ENCODE measurements at places on chromosomes 7 and 10.

DNA sequence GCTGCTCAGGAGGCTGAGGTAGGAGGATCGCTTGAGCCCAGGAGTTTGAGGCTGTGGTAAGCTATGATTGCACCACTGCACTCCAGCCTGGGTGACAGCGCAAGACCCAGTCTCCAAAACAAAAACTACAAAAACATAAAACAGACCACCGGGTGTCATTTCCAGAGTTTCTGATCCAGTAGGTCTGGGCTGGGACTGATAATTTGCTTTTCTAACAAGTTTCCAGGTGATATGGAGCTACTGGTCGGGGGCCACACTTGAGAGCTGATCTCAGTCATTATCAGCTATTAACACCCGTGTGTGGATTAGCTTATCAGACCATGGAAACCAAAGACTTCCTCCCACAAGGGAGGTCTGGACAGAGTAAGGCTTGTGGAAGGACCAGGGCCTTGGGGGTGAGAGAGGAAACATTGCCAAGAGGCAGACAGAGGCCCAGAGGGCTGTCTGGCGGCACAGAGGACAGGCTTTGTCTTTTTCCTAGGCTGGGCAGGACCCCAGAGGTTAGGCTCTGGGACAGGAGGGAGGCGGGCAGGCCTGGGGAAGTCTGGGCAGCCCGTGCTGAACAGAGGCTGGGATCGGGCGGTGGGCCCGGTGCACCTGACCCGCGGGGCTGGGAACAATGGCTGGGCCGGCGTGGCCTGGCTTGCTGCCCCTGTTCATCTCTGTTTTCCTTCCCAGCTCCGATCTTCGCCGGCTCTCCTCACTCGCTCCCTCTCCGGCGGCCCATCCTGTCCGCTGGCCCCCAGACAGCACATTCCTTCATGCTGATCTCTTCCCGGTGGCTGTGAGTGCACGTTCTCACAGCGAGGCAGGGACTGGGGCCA is 25.2 kb downstream of the TMEM270 start:
- DNase-seq: no peak

DNA sequence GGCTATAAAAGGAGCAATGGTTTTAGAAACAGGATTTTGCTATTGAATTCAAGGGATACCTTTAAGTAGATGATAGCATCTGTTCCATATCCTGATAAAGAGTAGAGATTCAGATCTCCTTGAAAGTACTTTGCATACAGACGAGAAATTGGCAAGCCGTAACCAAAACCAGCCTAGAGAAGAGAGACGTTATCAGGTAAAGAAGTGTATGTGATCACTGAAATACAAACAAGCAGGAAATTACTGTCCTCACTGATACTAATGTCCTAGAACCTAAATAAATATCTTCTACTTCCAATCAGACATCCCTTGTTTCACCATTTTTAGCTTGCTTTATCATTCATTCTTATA is 9.4 kb downstream of the PDK4 start:
- no peak for DNase-seq

DNA sequence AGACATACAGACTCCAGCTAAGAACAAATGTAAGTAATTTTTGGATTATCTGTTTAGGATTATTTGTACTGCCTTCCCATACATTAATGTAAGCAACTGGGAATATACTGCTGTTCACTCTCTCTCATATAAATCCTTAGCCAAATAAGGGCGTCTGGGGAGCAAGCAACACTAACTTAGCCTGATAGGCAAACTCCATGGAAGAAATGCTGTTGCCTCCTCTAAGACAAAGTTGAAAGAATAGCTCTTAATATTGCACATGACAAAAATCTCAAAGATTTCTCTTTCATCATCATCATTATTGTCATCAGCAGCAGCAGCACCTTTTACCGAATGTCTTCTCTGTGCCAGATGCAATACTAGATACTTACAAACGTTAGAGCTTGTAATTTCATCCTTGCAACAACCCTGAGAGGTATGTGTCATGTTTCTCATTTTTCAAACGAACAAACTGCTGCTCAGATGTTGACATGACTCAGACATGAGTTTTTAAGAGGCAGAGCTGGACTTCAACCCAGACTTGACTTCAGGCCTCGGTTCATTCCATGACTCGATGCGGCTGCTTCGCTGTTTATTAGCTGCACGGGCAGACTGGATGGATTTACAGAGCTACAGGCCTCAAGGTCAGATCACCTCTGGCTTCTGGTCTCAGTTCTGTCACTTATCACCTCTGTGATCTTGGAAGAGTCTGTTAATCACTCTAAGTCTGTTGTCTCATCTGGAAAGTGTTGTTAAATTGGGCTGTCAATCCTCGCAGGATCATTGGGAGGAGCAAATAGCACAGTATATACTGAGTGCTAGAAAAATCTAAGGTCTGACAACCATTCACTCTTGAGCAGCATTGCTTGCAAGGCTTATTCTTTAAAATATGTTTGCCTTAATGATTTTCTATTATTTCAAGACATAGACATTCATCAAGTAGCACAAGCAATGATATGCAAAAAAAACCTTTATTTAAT is 126.3 kb upstream of the CELF2 start:
- DNase-seq: no peak

DNA sequence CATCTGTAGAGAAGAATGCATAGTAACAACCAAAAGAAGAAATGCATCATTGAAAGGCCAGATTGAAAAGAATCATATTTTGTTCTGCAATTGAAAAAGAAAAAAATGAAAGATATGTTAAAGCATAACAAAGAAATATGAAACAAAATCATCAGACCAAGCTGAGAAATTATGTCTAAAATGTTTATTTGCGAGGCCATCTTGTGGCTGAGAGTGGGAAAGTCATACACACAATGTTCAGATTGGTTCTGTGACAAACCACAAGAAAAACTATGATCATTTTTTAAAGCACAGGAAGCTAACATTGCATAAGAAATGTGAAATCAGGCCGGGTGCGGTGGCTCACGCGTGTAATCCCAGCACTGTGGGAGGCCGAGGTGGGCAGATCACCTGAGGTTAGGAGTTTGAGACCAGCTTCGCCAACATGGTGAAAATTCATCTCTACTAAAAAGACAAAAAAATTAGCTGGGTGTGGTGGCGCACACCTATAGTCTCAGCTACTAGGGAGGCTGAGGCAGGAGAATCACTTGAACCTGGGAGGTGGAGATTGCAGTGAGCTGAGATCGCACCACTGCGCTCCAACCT is 36.6 kb downstream of the ABCB5 start:
- no peak for DNase-seq

DNA sequence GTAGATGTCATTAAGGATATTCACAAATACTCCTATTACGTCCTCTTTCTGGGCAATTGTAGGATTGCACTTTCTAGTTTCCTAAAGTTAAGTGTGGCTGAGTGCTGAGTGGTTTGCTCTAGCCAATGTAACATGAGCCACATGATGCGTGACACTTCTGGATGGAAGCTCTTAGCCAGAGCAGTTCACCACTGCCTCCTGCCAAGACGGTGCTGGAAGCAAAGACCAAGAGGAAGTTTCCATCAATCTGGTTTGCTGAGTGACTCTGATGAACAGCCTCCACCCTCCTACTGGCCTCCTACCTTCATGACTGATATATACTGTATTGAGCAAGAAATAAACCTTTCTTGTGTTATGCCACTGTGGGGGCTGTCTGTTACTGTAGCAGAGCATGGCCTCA is 318.1 kb downstream of the KCNMA1 start:
- DNase-seq: no peak

- DNase-seq: no peak
Observed at GRCh38 chr10:69757553-69758309, 44.0 kb upstream of the COL13A1 start.

- no peak for DNase-seq
Observed at GRCh38 chr10:43861966-43862751, 213.5 kb upstream of the ZNF32 start.

GRCh38 chr7:95631527-95631926 is 35.2 kb upstream of the PDK4 start:
- DNase-seq: no peak

- DNase-seq: no peak
Observed at GRCh38 chr10:51706225-51706624, 6.8 kb upstream of the CSTF2T start.

DNA sequence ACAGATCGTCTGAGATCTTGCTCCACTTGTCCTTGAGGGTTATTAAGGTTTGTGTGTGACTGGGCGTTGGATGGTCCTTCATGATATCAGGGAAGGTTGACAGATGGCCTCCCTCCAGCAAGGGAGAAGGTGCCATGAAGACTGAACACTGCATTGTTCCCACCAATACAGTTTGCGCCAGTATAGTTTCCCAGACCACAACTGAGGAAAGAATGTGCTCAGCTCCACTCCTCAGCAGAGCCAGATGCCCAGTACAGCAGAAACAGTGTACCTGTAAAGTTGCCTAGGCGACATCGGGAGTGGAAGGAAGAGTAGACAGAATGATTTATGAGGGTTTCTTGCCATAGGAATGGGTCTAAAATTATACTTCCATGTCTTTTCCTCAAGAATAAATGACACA is 137.5 kb downstream of the ST7 start:
- DNase-seq: no peak

DNA sequence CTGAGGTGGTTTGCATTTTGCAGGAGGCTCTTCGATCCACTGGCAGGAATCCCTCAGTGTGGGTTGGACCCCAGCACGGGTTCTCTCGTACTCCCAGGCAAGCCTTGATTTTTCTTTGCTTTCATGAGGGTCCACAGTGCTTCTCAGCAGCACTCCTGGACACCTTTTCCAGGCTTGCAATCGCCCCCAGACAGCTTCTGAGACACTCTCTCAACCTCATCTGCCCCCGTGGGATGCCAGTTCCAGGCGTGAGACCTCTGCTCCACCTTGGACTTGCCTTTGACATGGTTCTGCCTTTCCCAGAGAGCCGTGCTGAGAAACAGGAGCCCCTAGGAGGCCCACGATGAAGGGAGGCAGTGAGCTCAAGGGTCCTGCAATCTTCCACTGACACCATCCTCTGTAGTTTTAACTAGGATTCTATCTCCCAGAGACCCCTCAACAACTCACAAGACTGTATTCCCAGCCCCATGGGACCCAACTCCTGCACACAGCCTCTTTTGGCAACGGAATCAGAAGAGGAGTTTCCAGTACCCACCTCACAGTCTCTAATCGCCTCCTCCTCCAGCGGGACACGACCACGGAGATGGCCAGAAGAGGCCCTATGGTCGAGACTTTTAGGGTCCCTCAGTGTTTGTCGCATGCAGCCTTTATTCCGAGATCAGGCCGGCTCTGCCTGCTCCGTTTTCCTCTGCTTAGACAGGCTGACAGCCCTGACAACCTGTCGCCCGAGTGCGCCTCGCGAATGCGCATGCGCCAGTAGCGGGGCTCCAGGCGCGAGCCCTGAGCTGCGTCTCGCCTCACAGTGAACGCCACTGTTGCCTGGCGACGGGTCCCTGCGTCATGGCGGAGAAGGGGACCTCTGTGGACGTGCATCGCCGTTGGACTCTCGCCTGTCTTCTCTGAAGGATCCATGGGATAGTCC is 26.0 kb upstream of the ZNF273 start:
- DNase-seq: no peak

DNA sequence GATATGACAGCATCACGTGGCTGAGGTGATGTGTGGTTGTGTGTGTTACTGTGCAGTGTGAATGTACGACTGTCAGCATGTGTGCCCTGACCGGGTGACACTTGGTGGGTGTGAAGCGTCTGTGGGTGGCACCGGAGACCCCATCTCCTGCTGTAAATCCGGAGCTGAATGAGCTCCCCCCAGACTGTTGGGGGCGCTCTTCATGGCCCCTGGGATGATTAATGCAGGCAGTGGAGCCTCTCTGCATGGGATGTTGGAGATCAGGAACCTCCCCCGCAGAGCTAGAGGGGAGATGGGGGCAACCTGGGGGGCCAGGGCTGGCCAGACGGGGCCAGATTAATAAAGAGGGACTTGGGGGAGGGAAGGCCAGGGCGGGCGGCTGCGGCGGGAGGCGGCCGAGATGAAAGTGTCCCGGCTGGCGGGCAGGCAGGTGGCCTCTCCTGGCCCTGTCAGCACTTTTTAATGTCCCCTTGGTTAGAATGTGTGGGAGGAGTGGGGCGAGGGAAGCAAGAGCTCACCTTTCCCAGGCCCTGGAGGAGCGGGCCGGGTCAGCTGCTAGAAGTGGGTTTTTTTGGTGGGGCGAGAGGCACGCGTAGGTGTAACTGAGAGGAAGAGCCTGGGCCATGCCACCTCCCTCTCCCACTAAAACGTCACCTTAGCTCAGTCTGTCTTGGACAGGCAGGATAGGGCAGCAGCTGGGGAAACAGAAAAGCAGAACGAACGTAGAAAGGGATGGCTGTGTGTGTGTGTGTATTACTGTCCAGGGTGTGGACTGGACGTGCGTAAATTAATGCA is 34.1 kb downstream of the HIF1AN start:
- no peak for DNase-seq

GRCh38 chr7:83799333-83799732 is 150.4 kb upstream of the SEMA3E start:
- DNase-seq: no peak

GRCh38 chr7:139753693-139754111 is 24.1 kb downstream of the HIPK2 start:
- no peak for DNase-seq

DNA sequence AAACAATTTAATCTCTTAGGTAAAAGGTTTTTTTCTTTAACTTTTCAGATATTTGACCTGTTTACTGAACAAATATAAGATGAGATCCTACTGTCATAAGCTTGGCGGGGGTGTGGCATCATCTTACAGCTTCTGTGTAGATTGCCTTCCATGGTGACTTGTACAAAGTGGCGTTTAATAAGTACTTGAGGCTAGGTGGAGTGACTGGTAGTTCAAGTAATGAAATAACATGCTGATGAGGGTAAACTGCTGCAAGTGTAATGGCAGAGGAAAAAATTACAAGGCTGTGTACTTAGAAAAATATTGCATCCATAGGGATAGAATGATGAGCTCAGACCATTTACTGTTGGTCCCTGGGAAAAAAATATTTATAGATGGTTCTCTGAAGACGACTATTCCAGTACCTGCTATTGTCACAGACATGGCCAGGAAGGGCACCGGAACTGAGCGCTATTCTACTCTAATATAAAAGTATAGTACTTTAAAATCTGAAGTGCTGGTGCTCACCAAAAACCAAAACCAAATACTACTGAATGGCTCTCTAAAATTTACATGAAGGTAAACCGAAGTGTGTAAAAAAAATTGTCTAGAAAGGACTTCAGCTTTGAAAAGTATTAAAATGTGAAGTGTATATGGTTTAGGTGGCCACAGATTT is 42.4 kb downstream of the DNAH11 start:
- no peak for DNase-seq

- DNase-seq: no peak
Observed at GRCh38 chr7:44217852-44218402, 17.1 kb downstream of the YKT6 start.

- DNase-seq: no peak
Observed at GRCh38 chr7:166338-167060, 25.9 kb upstream of the FAM20C start.

DNA sequence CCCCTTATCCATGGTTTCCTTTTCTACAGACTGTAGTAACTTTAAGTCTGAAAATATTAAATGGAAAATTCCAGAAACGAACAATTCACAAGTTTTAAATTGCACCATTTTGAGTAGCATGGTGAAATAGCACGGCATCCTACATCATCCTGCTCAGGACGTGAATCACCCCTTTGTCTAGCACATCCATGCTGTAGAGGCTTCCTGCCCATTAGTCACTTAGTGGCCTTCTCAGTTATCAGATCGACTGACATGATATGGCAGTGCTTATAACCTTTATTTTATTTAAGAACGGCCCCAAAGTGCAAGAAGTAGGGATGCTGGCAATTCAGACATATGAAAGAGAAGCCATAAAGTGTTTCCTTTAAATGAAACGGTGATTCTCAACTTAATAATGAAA is 82.7 kb downstream of the CPXM2 start:
- DNase-seq: no peak

GRCh38 chr10:130631142-130632096 is 495.2 kb downstream of the GLRX3 start:
- DNase-seq: no peak

- no peak for DNase-seq
Observed at GRCh38 chr7:483656-484355, 35.8 kb downstream of the PDGFA start.

Data from NCI-H2081 treated with DMSO at 0.1 percent for 48 hours (cell line).